ENCODE measurements at places on chromosomes 1 and 21.
A peak's percentile ranks its signal among the peaks of the same experiment; 100 is the strongest.

DNA sequence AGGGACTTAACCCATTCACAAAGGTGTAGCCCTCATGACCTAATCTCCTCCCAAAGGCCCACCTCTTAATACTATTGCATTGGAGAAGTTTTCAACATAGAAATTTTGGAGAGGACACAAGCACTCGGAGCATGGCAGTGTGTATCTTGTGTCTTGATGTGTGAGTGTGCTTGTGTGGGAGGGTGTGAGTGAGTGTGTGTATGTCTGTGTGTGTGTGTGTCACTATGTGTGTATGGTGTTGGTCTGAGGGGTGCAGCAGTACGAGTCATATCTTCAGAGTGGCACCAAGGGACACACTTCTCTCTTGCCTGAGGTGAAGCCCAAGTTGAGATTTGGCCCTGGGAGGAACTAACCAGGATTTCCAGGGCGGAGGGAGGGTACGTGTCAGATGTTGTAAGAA, 73.7 kb downstream of the NAV1 start:
- no peak for DNase-seq

DNA sequence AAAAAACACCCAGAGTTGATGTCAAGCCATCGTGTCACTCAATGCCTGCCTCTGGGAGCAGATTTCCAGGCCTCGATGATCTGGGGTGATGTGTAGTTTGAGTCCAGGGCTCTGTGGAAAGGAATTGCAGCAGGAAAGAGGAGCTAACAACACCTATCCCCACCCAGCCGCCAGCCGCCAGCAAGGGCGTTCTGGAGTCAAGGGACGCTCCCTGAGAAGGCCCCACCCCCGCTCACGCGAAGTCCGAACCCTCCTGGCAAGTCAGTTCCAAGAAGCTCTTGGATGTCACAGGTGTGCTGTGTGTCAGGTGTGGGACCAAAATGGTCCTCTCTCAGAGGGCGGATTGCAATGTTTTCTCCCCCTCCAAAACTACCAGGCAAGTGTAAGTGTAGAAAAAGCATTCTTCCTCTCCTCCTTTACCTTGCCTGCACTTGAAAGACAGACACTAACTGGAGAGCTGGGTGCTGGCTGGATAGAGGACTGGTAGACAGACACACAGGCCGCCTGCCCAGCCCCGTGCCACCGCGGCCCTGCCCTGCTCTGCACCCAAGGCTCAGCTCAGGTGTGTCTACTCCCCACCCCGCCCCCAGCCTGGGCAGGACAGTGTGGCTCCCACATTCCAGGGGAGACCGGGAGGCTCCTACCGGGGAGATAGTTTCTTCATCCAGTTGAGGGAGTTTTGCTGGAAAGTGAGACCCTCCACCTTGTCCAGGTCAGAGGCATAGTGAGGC, 8.5 kb downstream of the AGT start:
- no peak for DNase-seq

DNA sequence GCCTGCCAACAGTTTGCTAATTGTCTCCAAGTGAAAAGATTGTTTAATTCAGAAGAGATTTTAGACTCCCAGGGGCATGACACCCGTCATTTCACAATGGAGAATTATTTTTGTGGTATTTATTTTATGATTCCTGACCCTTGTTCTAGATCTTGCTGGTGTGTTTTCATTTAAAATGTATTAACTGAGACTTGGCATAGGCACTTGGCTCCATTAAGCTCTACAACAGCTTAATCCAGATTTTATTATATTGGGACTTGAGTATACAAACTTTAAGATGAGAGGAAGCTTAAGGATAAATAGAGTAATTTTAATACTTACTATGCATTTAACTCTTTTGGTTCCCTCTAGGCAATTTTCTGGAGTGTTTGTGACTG, 101.3 kb upstream of the KCNE2 start:
- no peak for DNase-seq

DNA sequence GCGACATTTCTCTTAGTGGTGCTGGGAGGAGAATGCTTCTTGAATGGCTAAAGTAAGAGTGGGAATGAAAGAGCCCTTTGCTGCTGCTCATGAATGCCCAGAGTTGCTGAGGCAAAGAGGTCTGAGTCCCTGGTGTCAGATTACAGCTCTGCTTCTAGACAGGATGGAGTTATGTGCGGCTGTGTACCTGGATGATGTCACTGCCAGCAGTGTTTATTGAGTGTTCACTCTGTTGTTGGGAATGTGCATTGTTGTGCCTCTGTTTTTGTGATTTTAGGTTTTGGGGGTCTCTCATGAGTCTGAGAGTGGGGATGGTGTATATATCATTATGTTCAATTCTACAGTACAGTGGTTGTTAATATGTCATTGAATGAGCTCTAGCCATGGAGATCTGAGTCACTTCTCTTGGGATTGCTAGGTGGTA, 2.7 kb downstream of the CDC14A start:
- DNase-seq = no peak

GRCh38 chr1:106571109-106571508, 485.4 kb upstream of the PRMT6 start:
- no peak for DNase-seq

DNA sequence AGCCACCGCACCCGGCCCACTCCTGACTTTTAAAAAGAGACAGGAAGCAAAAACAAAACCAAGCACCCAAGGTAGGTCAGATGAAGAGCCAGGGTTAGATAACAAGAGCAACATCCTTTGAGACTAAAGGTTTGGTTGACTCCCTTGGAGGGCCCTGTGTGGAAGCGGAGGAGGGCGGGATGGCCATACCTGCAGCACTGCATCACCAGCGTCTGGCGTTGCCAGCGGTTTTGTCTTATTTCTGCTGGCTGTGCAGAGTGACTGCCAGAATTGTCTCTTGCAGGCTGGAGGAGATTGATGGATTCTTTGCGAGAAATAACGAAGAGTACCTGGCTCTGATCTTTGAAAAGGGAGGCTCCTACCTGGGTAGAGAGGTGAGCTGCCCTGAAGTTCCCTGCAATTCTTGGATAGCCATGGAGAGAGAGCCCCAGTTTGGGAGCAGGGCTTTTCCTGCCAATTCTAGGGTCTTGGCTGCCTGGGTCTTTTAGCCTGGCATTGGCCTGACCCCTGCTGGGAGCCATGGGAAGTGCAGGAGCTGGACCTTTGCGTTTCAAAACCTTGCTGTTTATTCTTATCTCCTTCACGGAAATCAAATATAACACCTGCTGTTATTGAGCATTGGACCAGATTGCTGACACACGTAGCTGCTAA, 24.0 kb downstream of the QSOX1 start:
- DNase-seq = peak; percentile 83

GRCh38 chr1:165612062-165612461, 19.0 kb upstream of the MGST3 start:
- DNase-seq = no peak

DNA sequence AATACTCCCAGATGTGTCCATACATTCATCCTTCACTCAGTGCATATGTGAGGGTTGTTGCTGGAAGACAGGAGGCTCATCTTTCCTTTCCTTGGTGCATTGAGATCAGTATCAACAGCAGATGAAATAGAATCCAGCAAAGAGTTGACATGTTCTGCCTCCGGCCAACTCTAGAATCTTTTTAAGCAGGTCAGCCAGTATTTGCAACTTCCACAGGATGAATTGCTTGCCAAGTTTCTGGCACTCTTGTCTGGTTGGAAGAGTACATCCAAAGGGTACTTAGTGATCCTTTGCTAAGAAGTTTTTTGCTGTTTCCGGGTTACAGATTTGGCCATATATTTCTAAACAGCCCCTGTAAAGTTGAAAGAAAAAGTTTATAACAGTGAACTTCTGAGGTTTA, 21.1 kb downstream of the SYNC start:
- no peak for DNase-seq
